ENCODE measurements at places on chromosomes 7 and 10.

- no peak for DNase-seq
These were observed 303.3 kb upstream of the SEMA3A start for GRCh38 chr7:84497873-84498272.

DNA sequence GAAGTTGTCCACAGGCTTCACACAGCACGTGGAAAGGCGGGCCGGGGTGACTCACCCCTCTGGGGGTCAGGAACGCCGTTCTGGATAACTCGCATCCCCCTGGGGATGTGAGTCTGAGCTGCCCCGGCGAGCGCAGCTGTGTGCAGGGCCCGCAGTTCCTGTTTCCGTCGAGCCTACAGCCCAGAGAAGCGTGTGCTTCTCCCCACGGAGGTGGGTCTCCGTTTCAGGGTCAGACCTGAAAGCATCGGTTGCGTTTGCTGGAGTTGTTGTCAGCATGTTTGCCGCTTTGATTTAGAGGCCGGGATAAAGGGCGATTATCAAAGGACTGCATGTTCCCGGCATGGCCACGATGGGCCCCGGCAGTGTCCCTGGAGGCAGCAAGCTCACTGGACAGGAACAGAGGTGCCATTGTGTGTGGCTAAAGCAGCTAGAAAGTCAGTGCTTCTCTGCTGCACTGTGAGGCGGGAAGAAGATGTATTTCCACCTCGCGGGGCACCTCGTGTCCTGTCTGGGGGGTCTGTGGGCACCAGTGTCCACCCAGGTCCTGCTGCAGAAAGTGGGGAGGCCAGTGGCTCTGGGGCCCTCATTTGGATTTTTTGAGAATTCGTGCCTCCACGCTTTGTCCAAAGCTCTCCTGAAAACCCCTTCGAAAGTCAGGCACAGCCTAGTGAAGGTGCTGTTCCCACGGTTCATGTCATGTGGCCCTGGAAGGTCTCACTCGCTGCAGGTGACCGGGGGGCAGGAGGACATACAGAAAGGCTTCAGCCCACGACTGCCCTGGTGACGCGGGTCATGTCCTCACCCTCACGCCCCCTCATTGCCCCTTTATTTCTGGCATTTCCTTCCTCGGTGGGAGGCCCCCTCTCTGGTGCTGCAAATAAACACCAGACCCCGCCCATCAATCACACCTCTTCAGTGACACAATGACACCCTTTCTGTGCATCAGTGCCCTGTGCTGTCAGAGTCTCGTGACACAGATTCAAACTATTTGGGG lies 27.4 kb upstream of the GDI2 start:
- no peak for DNase-seq

DNA sequence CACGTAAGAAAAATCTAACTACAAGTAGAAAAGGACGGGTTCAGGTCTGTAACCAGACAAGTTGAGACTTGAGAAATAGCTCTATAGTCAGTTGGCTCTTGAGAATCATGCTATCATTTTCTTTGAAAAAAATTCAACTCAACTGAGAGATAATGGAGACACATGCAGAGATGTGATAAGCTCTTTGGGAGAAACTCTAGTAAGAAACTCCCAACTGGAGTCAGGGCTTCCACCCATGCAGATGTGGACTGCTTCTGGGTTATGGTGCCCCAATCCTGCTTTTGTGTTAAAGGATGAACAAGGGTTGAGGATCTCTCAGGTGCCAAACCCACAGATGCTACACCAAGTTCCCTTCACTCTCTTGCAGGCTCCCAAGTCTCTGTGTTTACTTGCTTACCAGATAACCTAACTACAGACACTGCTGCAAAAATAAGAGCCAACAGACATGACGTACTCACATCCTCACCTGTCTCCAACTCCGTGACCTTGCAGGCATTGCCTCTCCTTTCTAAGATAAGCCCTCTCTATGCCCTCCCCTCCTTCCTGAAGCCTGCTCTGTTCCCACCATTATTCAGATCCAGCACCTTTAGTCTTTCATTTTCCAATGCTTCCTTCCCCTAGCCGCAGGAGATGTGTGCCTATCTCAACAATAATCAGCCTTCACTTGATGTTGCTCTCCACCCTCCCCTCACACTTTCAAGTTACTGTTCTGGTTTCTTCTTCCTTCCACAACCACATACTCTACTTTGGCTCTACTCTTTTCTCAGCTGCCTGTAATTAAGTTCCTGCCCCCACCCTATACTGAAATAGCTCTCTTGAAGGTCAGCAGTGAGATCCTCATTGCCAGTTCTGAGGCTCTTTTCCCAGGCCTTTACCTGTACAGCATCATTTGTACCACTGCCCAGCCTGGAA lies 130.0 kb downstream of the ICA1 start:
- DNase-seq = no peak

DNA sequence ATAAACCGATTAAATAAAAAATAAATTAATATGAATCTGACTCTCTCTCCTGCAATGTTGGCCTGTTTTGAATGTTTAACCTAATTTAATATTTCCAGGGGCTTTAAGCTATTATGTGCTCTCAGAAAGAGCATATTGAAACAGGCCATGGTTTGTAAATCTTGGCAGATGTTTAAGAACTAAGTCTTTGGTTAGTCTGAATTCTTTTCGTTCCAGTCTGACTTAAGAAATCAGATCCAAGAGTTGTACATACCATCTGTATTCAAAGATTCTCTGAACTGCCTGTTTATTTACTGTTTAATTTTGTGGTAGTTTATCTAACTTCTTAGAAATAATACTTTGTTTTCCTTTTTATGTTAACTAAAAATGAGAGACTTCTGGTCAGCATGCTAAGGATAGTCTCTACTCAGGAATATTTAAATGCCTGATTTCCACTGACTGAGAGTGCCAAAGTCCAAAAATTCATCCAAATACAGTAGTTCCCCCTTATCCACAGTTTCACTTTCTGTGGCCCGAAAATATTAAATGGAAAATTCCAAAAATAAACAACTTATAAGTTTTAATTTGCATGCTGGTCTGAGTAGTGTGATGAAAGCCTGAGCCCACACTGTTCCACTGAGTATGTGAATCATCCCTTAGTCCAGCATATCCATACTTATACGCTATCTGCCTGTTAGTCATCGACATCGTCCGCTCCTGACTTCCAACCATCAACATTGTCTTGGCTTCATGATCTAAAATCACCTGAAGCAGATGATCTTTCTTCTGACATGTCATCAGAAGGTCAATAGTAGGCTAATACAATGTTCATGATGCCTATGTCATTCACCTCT lies 238.1 kb upstream of the CSTF2T start:
- DNase-seq = no peak

GRCh38 chr10:31554556-31554955 lies 235.5 kb downstream of the ZEB1 start:
- DNase-seq = no peak

- no peak for DNase-seq
These were observed 19.8 kb downstream of the MYOF start for GRCh38 chr10:93462371-93462770.

DNA sequence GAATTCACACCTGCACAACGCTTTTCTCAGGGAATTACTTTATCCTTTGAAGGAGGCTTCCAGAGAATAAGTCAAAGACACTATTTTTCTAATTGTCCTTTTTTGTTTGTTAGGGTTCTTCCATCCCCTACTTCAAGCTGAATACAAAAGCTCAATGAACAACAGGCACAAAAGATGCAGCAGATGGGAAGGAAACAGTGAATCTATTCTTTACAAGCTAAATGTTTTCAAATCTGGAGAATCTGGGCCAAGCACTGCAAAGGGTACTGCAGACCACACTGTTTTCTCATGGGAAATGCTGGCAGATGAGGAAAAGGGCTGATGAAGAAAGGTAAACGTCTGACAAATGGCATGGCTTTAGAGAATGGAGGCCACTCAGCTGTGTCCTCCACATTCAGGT lies 18.5 kb downstream of the LIPA start:
- no peak for DNase-seq

GRCh38 chr7:27555670-27556069 lies 107.0 kb downstream of the HIBADH start:
- DNase-seq = no peak
